ENCODE measurements at places on chromosomes 6 and 20.

DNA sequence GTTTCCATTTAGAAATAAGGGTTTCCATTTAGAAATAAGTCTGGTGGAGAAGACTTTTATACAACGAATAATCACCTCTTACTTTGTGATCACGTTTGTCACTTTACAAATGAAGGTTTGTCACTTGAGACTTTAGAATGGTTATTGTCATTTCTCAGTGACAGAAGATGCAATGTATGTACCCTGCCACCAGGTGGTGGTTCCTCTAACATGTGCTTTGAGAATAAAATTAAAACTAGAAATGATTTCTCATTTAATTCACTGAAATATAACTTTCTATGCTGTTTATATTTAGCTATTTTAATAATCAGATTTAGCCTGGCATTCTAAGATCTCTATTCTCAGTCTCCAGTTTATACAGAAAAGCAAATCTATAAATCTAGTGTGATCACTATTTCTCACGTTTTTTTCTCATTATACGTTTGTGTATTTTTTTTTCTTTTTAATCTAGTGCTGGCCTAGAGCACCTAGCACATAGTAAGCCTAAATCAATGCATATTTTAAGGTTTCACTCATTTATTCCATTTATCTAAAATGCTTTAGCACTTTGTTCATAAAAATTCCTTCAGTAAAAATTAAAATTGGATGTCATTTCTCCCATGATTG is 57.4 kb upstream of the TFAP2D start:
- no peak for DNase-seq

DNA sequence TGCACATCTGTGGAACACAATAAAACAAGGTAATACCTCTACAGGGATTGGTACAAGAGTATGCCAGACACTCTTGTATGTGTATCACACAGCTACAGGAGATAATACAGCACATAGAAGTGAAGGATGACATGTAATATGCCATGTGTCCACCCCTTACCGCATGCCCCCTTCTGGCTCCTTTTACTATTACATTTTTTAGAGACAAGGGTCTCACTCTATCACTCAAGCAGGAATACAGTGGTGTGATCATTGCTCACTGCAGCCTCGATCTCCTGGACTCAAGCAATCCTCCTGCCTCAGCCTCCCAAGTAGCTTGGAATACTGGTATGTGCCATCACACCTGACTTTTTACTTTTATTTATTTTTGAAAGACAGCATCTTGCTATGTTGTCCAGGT is 4.2 kb upstream of the NCR3 start:
- DNase-seq = peak; percentile 36

- no peak for DNase-seq
Measured at GRCh38 chr20:52530571-52530970, 339.0 kb upstream of the ZFP64 start.

GRCh38 chr6:84769306-84769705 is 4.9 kb upstream of the TBX18 start:
- DNase-seq = no peak

DNA sequence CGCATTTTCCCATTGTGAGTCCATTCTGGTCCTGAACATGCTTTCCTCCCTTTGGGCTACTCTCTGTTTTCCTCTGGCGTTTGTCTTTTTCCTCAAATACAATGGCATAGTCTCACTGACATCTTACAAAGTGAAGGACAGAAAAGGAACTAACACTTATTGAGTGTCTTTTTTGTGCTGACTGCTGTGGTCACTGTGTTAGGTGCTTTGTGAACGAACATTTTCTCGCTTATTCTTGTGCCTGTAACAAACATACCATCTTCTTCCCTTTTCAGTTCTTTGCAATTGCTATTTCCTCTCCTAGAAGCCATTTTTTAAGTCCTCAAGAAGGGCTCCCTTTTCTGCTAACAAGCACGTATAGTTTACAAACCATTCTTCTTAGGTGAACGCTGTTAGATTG is 15.4 kb downstream of the FIG4 start:
- DNase-seq = no peak

- DNase-seq = no peak
Measured at GRCh38 chr20:25136643-25137559, 55.0 kb upstream of the VSX1 start.

DNA sequence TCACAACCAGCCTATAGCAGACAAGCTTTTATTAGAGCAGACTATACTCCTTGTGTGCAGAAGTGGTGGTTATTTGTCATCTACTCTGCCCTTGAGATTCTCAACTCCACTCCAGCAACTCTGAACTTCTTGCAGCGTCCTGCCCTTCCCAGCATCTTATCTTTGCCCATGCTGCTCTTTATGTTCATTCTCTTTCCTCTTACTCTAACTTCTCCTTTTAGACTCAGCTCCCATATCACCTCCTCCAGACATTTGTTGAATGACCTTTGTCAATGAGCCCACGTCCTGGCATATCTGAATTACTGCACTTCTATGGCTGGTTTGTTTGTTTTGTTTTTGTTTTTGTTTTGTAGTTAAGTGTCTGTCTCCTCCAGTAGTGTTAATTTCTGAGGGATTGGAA is 81.2 kb downstream of the KCNQ5 start:
- no peak for DNase-seq

DNA sequence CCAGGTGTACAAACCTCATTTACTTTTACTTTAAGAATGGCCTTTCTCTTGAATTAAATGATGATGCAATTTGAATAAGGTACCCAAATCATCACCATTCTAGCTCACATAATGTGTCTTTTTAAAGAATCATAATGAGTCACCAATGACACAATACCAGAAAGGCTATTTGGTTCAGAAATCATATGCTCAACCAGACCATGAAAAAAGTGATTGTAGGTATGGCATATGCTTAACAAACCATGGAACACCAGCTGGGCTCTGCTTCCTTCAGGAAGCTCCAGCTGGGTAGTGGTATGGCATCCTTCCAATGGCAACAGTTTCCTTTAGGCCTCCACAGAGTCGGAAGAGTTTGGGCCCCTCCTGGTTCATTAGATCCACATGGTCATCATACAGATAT is 128.2 kb downstream of the FRK start:
- DNase-seq = peak; percentile 3

GRCh38 chr6:56767435-56767834 is 124.7 kb upstream of the DST start:
- no peak for DNase-seq

DNA sequence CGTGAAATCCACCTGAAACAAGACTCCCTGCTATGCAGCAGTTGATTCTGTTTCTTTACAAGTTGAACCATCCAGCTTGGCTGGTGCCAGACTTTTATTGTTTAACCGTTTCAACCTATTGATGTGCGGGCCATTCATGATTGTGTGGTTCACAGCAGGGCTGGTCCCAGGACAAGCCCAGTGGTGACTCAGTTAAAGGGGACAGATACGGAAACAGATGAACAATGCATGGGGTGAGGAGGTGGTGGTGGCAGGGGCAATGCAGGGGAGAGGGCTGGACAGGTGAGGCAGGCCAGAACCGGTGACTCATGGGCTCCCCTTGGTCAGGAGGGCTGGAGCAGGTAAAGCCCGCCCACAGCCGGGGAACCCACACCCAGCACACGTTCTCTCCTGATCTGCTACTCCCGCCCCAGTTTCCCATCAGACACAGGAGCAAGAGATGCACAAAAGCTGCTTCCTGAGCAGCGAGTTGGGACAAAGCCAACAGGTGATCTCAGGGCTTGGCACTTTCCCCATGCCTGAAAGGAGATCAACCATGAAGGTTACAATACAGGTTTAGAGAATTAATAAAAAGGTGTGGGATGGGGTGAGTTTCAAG is 232.2 kb downstream of the LY86 start:
- peak; percentile 26 for DNase-seq

DNA sequence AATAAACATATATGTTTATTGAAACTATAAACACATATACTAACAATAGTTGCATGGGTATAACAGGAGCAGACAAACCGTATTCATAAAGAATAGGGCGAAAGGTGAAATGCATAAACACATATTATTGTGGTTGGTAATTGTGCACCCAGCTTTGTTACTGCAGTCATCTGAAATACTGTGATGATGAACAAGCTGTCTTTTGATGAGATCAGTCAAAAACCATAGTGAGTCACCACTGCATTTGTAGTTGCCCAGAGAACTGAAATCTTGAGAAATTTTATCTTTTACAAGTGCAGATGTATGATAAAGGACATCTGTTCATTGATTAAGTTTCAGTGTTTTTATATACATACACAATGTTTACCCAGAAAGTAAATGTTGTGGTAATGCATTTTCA is 133.7 kb downstream of the MYO6 start:
- DNase-seq = no peak

GRCh38 chr20:11748436-11748835 is 169.3 kb upstream of the BTBD3 start:
- DNase-seq = no peak
